ENCODE measurements at places on chromosomes 12 and 14.
A peak's percentile ranks its signal among the peaks of the same experiment; 100 is the strongest.

- peak; percentile 24 for DNase-seq
Observed at GRCh38 chr14:78074561-78074960, 95.6 kb upstream of the NRXN3 start.

DNA sequence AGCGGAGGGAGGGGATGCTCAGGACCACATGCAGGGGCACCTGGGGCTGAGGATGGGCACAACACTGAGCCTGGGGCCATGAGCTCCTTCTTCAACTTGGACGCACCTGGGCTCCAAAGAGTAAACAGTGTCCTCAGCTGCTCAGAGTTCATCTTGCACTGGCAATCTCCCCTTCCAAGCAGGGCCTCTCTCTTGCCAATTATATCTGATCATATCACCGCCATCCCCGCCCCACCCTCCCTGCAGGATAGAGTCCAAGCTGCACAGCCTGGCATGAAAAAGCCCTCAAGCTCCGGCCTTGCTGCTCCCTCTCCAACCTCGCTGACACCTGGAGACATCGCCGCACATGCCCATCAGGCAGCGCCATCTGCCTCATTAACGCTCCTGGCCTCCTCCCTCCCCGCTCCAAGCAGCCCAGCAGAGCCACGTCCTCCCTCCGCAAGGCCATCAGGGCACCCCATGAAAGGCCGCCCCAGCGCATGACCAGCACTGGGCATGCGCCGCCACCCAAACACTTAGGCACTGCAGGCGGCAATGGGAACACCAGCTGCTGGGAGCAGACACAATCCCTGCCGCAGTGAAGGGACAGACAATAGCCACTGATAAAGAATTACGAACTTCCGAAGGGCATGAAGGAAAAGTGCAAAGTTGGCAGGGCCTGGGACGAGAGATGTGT is 88.8 kb downstream of the CHGA start:
- DNase-seq = peak; percentile 89

- DNase-seq = peak; percentile 83
Observed at GRCh38 chr14:52951681-52952554, 1.1 kb upstream of the FERMT2 start.

GRCh38 chr12:82057770-82058169 is 298.6 kb upstream of the PPFIA2 start:
- peak; percentile 65 for DNase-seq

DNA sequence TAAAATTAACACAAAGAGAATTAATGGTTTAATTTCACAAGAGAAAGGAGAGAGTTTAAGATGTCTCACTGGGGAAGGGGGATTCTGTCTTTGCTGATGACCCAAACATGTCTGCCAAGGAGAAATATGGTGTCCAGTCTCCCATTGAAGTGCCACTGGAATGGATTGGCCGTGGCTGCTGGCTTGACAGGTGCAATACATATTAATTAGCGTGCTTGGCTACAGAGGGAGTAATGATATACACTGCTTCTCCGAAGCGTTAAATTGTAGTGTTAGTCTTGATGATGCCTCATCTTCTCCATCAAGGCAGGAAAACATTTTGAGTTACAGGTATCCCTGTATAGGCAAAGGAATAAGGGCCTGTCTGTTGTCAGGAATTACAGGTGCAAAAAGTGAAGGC is 393.4 kb upstream of the TMPO start:
- no peak for DNase-seq

DNA sequence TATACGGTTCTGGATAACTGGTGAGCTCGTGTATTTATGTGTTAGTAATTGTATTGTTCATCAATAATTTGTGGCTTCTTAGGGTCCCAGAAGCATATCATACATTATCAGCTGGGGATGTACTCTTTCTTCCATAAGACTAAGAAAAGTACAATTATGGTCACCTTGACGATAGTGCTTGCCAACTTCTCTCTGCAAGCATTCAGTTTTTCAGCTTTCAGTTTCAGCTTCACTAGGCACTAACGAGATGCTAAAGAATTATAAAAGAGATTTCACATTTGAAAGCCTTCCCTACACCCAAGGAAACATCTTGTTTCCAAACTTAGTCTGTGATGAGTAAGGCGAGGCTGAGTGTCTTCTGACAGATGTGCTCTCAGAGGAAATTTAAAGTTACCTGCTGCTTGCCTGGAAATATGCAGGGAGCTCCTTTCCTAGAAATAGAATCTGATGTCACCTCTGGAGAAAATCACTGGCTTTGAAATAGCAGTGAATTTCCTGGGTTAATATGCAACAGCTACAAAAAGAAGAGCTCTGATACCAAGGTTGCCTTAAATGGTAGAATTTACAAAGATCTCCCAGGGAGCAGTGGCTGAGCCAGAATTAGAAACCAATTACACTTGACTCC is 1419.9 kb upstream of the TMEM132C start:
- peak; percentile 5 for DNase-seq

DNA sequence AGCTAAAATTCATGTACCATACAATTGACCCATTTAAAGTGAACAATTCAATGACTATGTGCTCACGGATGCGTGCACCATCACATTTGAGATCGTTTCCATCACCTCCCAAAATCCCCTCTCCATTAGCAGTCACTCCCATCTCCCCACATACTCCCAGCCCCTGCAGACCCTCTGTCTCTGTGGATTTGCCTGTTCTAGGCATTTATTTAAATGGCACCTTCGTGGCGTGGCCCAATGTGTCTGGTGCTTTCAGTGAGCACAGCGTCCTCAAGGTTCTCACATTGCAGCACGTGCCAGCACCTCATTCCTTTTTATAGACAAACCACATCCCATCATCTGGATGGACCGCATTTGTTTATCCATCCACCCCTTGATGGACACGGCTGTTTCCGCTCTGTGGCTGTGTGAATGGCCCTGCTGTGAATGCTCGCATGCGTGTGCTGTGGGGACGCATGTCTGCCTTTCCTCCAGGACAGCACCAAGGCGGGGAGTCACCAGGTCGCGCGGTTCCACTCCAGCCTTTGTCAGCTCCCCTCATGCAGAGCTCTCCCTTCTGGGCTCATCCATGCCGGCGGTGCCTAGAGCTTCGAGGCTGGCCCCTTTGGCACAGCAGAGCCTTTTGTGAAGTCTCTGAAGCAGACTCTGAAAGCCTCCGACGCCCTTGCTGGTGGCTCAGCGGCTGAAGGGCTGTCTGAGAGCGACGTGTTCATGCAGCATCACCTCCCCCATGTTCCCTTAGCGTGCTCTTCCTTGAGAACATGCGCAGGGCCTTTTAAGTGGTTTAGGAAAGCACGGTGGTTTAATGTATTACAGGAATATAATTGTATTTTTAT is 184.4 kb downstream of the KIF26A start:
- no peak for DNase-seq
